ENCODE measurements at places on chromosomes 16 and 17.

GRCh38 chr17:44795421-44795820 is 34.7 kb downstream of the GJC1 start:
- H3K36me3 ChIP-seq: no peaks in the 10 kb centered on the region
- no peaks in the 10 kb centered on the region for H3K27me3 ChIP-seq
- DNase-seq: no peak
- no peak overlapping the region for H3K27ac ChIP-seq

- H3K27me3 ChIP-seq: no peaks in the 10 kb centered on the region
- no peak for DNase-seq
- no peak overlapping the region for H3K4me3 ChIP-seq
- no peaks in the 10 kb centered on the region for H3K36me3 ChIP-seq
- H3K27ac ChIP-seq: peak overlapping the region; percentile 5
- peaks cover 7% of the 10 kb centered on the region for H3K4me1 ChIP-seq
Measured at GRCh38 chr17:77096570-77097214, 44.1 kb upstream of the SEC14L1 start.

GRCh38 chr16:28090646-28091377 is 27.3 kb upstream of the GSG1L start:
- no peak overlapping the region for H3K27ac ChIP-seq
- no peaks in the 10 kb centered on the region for H3K27me3 ChIP-seq
- H3K4me1 ChIP-seq: no peaks in the 10 kb centered on the region
- DNase-seq: no peak

DNA sequence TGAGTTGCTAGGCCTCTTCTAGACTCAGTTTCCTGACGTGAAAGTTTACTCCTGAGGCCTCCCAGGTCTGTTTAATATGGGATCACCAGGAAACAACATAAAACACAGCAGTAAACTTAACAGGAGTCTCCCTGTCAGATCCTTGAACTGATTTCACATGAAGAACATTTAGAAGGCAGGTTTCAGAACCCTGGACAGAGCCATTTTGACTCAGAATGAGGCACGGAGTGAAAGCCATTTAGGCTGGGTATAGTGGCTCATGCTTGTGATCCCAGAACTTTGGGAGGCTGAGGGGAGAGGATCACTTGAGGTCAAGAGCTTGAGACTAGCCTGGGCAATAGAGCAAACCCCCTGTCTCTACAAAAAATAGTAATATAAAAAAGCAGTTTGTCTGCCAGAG is 289.1 kb downstream of the CA10 start:
- no peak overlapping the region for H3K27ac ChIP-seq
- no peaks in the 10 kb centered on the region for H3K36me3 ChIP-seq
- no peak overlapping the region for H3K4me3 ChIP-seq
- no peaks in the 10 kb centered on the region for H3K27me3 ChIP-seq

GRCh38 chr16:7487574-7488323 is 155.1 kb downstream of the RBFOX1 start:
- H3K27ac ChIP-seq: no peak overlapping the region
- no peaks in the 10 kb centered on the region for H3K27me3 ChIP-seq
- no peaks in the 10 kb centered on the region for H3K4me1 ChIP-seq
- H3K36me3 ChIP-seq: no peaks in the 10 kb centered on the region
- no peak overlapping the region for H3K4me3 ChIP-seq
- DNase-seq: no peak

DNA sequence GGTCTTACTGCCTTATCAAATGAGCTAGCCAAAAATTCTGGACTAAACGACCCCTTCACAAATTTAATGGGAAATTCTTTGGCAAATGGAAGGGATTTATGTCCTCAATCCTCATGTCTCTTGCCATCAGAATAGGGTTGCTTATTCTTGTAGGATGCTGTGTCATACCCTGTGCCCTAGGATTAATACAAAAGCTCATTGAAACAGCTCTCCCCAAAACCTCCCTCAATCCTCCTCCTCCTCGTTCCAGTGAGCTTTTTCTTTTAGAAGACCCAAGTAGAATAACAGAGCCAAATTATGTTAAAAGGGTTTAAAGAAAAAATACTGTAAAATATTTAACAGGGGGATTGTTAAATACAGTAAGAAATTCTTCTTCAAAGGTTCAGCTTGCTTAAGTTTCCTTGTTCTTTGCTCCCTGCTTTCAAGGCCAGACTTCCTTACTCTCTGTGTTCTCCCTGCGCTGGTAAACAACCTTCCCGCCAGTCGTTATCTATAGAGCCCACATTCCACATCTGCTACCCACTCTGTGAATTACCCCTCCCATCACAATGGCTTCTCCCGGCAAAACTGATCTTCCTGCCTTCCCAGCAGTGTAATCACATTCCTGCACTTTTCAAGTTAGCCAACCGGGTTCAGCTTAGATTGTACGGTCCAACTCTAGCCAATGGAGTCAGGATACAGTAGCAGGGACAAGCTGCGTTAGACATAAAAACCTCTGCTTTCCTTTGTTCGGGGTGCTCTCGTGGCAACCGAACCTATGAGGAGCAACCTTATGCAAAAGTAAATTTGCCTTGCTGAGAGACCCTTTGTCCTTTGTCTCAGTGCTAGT is 9.7 kb downstream of the HPR start:
- DNase-seq: no peak
- H3K4me1 ChIP-seq: no peaks in the 10 kb centered on the region
- H3K36me3 ChIP-seq: no peaks in the 10 kb centered on the region
- no peak overlapping the region for H3K27ac ChIP-seq

DNA sequence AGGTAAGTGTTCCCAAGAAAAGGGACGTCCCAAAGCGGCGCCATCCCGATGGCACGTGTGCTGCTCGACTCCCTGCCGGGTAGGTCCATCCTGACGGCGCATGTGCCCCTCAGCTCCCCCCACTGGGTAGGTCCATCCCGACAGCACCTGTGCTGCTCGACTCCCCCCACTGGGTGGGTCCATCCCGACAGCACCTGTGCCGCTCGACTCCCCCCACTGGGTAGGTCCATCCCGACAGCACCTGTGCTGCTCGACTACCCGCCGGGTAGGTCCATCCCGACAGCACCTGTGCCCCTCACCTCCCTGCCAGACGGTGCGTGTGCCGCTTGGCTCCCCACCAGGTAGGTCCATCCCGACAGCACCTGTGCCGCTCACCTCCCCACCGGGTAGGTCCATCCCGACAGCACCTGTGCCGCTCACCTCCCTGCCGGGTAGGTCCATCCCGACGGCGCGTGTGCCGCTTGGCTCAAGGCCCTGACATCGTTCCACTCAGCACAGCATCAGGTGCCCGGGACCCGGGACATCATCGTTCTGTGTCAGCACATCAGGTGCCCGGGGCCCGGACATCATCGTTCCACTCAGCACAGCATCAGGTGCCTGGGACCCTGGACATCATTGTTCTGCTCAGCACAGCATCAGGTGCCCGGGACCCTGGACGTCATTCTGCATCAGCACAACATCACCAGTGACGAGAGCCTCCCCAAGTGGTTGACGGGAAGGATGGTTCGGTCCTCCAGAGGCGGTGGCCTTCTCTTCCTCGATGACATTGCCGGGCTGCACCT is 5.7 kb upstream of the FN3K start:
- H3K36me3 ChIP-seq: peaks cover 32% of the 10 kb centered on the region
- H3K4me1 ChIP-seq: no peaks in the 10 kb centered on the region
- no peaks in the 10 kb centered on the region for H3K27me3 ChIP-seq
- H3K4me3 ChIP-seq: no peak overlapping the region
- no peak for DNase-seq

DNA sequence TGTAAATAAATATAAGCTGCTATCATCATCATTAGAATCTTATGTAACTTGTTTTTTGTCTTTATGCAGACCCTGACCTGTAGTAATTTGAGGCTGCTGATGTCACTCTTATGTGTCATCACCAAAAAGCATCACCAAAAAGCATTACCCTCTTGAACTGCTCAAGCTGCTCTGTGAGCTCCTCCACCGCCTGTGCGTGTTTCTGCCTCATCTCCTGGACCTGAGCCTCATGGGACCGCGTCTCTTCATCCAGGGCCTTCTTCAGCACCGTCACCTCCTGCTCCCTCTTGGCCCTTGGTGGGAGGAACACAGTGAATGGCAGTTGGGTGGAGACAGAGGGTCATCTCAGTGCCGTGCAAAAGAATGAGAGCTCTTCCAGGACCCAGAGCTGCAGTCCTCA is 82.4 kb downstream of the NDE1 start:
- no peaks in the 10 kb centered on the region for H3K27me3 ChIP-seq
- DNase-seq: no peak
- H3K4me3 ChIP-seq: no peak overlapping the region
- H3K27ac ChIP-seq: no peak overlapping the region
- H3K36me3 ChIP-seq: peaks cover 13% of the 10 kb centered on the region
- no peaks in the 10 kb centered on the region for H3K4me1 ChIP-seq

- no peak overlapping the region for H3K4me3 ChIP-seq
- DNase-seq: no peak
Measured at GRCh38 chr16:65306300-65306699, 184.4 kb upstream of the CDH11 start.

DNA sequence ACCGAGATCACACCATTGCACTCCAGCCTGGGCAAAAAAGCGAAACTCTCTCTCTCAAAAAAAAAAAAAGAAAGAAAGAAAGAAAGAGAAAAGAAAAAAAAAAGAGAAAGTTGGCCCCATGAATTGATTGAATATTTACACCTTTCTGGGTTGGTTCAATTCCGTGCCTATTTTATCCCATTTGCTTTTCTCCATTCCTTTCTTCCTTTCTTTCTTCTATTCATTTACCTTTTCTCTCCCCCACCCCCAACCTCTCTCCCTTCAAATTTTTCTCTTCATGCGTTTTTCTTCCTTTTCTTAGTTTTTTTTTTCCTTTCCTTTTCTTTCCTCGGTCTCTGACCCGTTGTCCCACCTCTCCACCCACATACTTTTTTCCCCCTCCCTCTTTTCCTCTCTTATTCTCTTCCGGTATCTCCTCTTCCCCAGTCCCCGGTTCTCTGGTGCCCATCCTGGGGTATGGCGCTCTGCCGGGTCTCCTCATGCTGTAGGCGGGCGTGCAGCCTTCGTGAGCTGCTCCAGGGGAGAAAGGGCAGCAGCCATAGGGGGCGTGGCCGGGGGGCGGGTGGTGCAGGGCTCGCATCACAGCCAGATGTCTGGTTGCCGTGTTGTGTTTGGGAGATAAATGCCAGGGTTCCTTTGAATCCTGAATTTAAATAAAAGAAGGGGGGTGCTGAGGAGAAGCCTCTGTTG is 5.3 kb upstream of the COL1A1 start:
- peak; percentile 54 for DNase-seq
- no peaks in the 10 kb centered on the region for H3K27me3 ChIP-seq
- H3K4me3 ChIP-seq: no peak overlapping the region
- H3K4me1 ChIP-seq: no peaks in the 10 kb centered on the region

DNA sequence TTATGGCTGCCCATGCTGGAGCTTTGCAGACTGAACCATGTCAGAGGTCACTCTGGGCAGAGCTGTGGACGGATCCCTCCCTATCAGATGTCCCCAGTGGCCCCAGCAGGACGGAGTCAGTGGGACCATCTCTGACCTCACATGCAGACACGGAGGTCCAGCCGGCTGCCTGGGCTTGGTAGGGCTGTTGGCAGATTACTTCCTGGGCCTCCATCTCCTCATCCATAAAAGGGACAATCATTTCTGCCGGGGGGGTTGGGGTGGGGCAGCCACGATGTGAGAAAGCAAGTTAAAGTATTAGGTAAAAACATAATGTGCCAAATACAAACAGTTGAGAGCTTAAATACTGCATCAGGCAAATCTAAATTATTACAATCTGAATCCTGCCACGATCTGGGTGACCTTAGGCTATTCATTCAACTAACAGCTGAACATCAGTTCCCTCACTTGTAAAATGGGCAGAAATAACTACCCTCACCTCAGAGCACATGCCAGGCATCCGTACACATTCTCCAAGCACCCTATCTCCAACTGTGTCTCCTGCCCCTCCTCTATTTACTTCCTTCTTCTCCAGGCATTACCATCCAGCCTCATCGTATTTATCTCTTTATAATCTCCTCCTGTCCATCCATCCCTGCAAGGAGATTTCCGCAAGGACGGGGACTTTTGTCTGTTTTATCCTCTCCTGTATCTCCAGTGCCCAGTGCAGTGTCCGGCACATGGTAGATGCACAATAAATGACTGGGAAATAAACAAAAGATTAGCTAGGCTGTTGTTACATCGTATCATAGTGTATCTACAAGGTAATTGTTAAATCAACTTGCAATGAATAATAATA is 192.3 kb upstream of the FOXF1 start:
- H3K27me3 ChIP-seq: no peaks in the 10 kb centered on the region
- DNase-seq: peak; percentile 27
- no peaks in the 10 kb centered on the region for H3K36me3 ChIP-seq
- H3K27ac ChIP-seq: no peak overlapping the region
- H3K4me3 ChIP-seq: no peak overlapping the region
- no peaks in the 10 kb centered on the region for H3K4me1 ChIP-seq

DNA sequence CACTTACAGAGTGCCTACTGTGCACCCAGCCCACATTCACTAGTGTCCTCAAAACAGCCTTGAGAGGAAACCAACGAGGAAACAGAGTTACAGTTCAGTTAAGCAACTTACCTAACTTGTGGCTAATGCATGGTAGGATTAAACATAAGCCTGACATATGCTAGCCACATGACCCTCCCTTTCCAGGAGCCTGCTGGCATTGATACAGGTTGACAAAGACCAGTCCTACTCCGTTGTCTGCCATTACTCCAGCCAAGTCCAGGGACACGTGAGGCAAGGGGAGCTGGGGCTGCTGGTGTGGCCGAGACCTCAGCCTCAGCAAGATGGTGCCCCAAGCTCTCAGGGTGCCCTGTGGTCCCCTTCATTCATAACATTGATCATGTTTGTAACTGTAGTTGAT is 37.9 kb downstream of the SNX20 start:
- H3K36me3 ChIP-seq: no peaks in the 10 kb centered on the region
- no peaks in the 10 kb centered on the region for H3K4me1 ChIP-seq
- H3K27me3 ChIP-seq: no peaks in the 10 kb centered on the region
- no peak for DNase-seq

GRCh38 chr16:56742030-56742984 is 12.4 kb downstream of the NUP93 start:
- H3K4me3 ChIP-seq: no peak overlapping the region
- no peaks in the 10 kb centered on the region for H3K27me3 ChIP-seq
- no peaks in the 10 kb centered on the region for H3K4me1 ChIP-seq
- no peak overlapping the region for H3K27ac ChIP-seq

All from Peyer's patch (tissue), 4 donors.